ENCODE measurements at places on chromosomes 2 and 18. TPM values are rescaled to one million over a fixed set of nuclear protein-coding genes. Genes with fewer than 3 reads are reported as not detected.

Gene CNOT9
- total RNA-seq, result 54.5 TPM

Gene RBMS1
- total RNA-seq, result 42.2 TPM

Gene LAMA1
- not detected for total RNA-seq

Gene SOCS6
- total RNA-seq, result 1.1 TPM

Gene CAVIN2
- total RNA-seq, result not detected

- DNase-seq, result no peak
Measured at GRCh38 chr18:76592981-76593381, 97.9 kb upstream of the ZNF516 start.

DNA sequence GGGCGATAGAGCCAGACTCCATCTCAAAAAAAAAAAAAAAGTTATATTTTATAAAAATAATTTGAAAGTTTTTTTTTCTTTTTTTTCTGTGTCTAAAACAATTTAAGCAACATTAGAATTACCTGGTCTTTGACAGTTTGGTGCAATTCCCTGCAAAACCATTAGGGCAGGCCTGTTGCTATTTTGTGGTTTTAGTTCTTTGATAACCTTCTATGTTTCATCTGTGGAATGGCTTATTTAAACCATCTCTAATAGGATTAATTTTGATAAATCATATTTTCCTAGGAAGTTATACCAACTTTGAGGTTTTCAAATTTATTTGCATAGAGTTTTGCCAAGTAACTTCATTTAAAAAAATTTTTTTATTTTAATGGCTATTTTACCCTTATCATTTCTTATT lies 141.2 kb upstream of the TWIST2 start:
- no peak for DNase-seq

Measured in B cell (primary cell).